Vagina (tissue), 2 donors: ENCODE measurements at places on chromosomes 11 and 22.
A peak's percentile ranks its signal among the peaks of the same experiment; 100 is the strongest.

DNA sequence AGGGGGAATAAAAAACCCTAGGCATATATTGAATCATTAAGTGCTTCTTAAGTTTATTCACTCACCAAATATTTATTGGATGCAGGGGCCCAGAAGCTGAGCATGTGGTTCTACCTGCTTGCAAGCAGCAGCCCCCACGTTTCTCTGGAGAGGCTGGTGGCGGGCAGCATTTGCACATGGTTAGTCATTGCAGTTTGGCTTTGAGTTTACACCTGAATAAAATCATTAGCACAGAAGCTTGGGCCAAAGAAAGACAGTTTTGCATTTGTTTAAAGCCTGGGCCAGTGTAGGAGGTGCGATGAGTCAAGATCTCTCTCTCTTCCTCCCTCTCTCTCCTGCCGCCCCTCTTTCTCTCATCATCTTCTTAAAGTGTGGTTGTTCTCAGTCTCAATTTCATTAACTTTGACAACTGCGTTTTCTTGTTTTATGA, 72.6 kb downstream of the C22orf31 start:
- DNase-seq: no peak
- no peaks in the 10 kb centered on the region for H3K27me3 ChIP-seq
- no peaks in the 10 kb centered on the region for H3K36me3 ChIP-seq
- peaks cover 24% of the 10 kb centered on the region for H3K4me1 ChIP-seq
- H3K27ac ChIP-seq: peak overlapping the region; percentile 51

DNA sequence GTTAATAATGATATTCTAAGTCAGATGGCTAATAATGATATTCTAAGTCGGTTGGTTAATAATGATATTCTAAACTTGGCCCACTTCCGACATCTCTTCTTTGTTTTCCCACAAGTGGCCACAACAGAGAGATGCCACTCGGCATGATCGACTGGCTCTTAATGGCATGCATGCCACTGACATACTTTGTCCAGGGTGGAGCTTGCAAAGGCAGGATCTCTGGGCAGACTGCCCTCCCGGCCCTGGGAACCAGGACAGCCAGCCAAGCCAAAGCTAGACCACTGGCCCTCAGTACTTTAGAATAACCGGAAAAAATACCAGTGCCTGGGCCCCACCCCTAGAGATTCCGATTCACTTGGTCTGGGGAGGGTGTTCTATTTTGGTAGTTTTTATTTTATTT, 78.1 kb downstream of the KIAA1671 start:
- DNase-seq: no peak
- no peaks in the 10 kb centered on the region for H3K27me3 ChIP-seq
- H3K4me3 ChIP-seq: no peak overlapping the region
- H3K4me1 ChIP-seq: peaks cover 32% of the 10 kb centered on the region
- no peaks in the 10 kb centered on the region for H3K36me3 ChIP-seq

DNA sequence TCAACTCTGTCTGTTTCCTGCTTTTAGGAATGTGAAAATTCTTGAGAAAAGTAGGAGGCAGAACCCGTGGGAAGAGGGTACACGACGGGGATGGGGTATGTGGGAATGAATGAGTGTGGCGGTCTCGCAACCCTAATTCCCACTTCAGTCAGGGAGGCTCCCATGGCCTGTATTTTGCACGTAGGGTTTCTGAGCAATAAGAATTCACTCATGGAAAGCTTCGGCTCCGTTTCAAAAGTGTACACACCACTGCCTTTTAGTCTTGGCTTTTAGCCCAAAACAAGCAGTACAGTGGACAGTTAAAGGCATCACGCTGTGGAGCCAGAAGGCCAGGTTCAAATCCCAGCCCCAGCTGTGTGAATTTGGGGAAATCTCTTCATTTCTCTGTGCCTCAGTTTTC, 116.7 kb downstream of the MN1 start:
- no peaks in the 10 kb centered on the region for H3K4me1 ChIP-seq
- no peak overlapping the region for H3K4me3 ChIP-seq
- H3K36me3 ChIP-seq: no peaks in the 10 kb centered on the region
- H3K27me3 ChIP-seq: no peaks in the 10 kb centered on the region
- no peak for DNase-seq

GRCh38 chr11:130462931-130463330, 14.5 kb downstream of the ADAMTS15 start:
- no peak for DNase-seq
- H3K4me1 ChIP-seq: no peaks in the 10 kb centered on the region
- H3K36me3 ChIP-seq: no peaks in the 10 kb centered on the region
- no peaks in the 10 kb centered on the region for H3K27me3 ChIP-seq
- H3K4me3 ChIP-seq: no peak overlapping the region

GRCh38 chr22:44962741-44963454, 46.9 kb downstream of the PHF21B start:
- no peaks in the 10 kb centered on the region for H3K36me3 ChIP-seq
- H3K4me3 ChIP-seq: no peak overlapping the region
- H3K4me1 ChIP-seq: no peaks in the 10 kb centered on the region
- H3K27ac ChIP-seq: no peak overlapping the region
- no peaks in the 10 kb centered on the region for H3K27me3 ChIP-seq
- no peak for DNase-seq

GRCh38 chr11:20277014-20277413, 86.5 kb upstream of the HTATIP2 start:
- no peak for DNase-seq
- no peak overlapping the region for H3K4me3 ChIP-seq
- H3K36me3 ChIP-seq: no peaks in the 10 kb centered on the region
- no peaks in the 10 kb centered on the region for H3K27me3 ChIP-seq
- H3K27ac ChIP-seq: no peak overlapping the region
- no peaks in the 10 kb centered on the region for H3K4me1 ChIP-seq

- no peaks in the 10 kb centered on the region for H3K27me3 ChIP-seq
- H3K36me3 ChIP-seq: no peaks in the 10 kb centered on the region
- no peak overlapping the region for H3K27ac ChIP-seq
These were observed 5.7 kb downstream of the AMPD3 start for GRCh38 chr11:10460611-10461275.

DNA sequence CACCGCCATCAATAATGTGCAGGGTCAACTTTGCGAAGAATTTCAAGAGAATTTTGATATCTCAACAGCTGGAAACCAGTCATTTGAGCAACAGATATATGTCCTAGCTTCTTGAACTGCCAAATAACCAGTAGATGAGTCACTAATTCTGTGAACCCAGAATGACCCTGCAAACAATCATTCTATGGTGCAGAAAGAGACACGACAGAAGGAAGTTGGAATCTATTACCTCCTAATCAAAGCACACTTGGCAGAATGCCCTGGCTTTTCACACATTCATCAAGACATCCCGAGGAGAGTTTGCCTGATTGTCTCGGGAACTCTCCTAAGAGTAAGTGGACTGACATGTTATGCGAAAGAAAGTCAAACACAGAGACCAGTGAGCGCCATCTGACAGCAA, 621.1 kb downstream of the OPCML start:
- H3K4me1 ChIP-seq: no peaks in the 10 kb centered on the region
- no peak overlapping the region for H3K27ac ChIP-seq
- no peaks in the 10 kb centered on the region for H3K36me3 ChIP-seq
- no peak overlapping the region for H3K4me3 ChIP-seq
- H3K27me3 ChIP-seq: no peaks in the 10 kb centered on the region

DNA sequence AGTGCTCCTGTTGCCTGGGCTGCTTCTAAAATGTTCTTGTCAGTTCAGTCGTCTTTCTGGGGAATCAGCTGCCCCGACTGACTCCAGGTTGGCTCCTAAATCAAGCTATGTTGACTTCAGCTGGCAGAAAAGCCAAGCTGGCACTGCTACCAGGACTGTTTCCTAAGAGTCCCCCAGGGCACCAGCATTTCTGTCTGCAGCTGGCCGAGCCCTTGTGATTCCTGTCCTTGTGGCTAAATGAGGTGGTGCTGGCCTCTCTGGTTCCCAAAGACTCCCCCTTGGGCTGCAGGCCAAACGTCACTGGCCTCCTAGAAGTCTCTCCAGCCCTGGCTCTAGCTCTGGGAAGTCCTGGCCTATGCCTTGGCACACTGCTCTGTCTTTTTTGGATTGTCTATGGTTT, 31.1 kb downstream of the GRAMD1B start:
- no peak for DNase-seq
- H3K27me3 ChIP-seq: no peaks in the 10 kb centered on the region
- H3K27ac ChIP-seq: no peak overlapping the region
- H3K36me3 ChIP-seq: no peaks in the 10 kb centered on the region
- no peak overlapping the region for H3K4me3 ChIP-seq
- H3K4me1 ChIP-seq: no peaks in the 10 kb centered on the region

DNA sequence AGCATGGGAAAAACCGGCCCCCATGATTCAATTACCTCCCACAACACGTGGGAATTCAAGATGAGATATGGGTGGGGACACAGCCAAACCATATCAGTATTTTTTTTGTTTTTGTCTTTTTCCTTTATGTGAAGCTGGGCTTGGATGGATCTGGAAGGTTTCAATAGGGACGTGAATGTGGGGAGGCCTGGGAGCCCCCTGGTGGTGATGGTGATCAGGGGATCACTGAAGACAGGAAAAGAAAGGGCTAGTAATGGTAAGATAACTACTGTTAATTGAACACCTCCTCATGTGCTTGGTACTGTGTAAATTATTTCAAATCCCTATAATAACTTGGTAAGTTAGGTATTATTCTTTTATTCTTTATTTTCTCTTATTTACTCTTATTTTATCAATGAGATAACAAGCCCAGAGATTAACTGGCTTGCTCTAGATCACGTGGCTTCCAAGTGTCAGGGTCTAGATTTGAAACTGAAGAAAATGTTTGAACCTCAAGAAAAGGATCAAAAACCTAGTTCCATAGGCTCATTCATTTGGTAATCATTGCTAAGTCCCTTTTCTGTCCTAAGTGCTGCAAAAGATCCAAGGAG, 364.2 kb downstream of the TENM4 start:
- no peaks in the 10 kb centered on the region for H3K4me1 ChIP-seq
- H3K36me3 ChIP-seq: no peaks in the 10 kb centered on the region
- no peaks in the 10 kb centered on the region for H3K27me3 ChIP-seq
- H3K4me3 ChIP-seq: no peak overlapping the region
- DNase-seq: no peak
